ENCODE measurements at places on chromosomes 1 and 21.

DNA sequence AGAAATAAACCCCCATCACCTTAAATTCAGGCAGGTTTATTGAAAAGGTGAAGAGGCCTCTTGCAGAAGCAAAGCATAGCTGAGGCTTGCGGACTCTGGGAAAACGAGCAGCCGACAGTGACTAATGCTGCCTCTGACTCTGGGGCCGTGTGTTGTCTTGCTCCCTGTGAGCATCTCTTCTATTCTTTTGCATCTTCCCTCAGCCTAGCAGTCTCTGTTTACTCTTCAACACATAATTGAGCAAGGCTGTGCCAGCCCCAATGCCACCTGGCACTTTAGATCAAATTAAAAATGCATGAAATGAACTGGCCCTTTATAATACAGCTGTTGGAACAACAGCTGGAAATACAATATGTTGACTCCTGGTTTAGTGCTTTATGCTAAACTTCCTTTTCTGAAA is 18.4 kb upstream of the REG4 start:
- no peak for DNase-seq

DNA sequence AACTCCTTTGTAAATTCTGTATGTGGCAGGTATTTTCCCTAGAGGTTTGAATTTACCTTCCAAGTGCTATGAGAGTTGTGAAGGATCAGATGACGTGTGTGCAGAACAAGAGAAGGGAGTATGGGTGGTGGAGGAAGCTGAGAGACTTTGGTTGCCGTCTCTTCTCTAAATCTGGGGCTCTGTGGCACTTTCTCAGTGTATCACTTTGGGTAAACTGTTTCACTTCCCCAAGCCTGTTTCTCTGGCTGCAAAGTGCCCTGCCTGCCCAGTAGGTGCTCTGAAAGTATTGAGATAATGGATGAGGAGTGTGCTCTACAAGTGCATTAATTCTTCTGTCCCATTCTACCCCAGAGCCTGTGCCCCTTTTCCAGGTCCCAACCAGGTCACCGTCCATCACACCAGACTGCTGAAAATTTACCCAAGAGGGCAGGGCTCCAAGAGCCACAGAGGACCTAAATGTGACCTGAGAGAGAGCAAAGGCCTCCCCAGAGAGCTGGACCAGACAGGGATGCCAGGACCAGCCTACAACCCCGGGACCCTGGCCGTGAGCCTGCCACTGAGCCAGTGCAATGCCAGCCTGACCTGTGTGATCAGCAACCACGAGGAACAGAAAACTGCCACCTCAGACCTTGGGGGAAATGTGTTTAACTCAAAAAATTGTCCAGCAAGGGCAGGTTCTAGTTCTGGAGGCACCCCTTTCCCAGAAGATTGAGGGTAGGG is 131.6 kb upstream of the ETV3 start:
- DNase-seq: no peak

- DNase-seq: no peak
These were observed 95.6 kb downstream of the CENPF start for GRCh38 chr1:214698559-214698958.

DNA sequence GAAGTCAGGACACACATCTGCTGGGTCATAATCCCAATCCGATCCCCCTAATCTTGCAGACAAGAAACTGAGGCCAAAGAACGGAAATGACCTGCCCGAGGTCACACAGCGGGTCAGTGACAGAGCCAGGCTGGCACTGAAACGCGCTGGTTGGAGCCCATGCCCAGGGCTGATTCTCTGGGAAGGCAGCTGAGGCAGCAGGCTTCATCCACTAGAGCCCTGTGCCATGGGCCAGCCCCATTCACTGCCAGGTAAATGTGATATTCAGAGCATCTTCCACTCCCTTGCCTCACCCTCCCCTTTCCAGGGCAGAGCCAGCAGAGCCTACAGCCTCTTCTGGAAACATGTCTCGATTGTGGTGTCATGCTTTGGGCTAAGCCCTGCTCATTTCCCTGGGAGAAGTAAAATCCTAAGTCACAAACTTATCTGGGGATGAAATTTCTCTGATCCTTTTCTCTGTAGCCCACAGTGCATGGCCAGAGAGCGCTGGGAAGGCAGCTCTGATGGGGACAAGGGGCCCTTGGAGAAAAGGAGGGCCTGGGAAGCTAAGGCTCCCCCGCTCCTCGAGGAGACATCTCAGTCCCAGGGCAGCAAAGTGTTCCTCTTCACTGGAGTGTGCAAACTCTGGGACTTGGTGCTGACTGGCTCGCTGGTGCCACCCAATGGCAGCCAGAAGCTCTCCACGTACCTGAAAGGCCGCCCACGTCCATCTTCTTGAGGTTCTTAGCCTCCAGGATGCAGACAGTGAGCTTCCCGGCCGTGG is 110.4 kb downstream of the SYT2 start:
- DNase-seq: peak; percentile 4

- no peak for DNase-seq
These were observed 2.0 kb downstream of the ARHGEF16 start for GRCh38 chr1:3456449-3456963.

- peak; percentile 80 for DNase-seq
These were observed 132.8 kb downstream of the SNX7 start for GRCh38 chr1:98794196-98794886.

GRCh38 chr1:204227351-204227750 is 13.6 kb upstream of the GOLT1A start:
- no peak for DNase-seq

- DNase-seq: no peak
These were observed 87.0 kb downstream of the EIF4G3 start for GRCh38 chr1:21089731-21090130.

DNA sequence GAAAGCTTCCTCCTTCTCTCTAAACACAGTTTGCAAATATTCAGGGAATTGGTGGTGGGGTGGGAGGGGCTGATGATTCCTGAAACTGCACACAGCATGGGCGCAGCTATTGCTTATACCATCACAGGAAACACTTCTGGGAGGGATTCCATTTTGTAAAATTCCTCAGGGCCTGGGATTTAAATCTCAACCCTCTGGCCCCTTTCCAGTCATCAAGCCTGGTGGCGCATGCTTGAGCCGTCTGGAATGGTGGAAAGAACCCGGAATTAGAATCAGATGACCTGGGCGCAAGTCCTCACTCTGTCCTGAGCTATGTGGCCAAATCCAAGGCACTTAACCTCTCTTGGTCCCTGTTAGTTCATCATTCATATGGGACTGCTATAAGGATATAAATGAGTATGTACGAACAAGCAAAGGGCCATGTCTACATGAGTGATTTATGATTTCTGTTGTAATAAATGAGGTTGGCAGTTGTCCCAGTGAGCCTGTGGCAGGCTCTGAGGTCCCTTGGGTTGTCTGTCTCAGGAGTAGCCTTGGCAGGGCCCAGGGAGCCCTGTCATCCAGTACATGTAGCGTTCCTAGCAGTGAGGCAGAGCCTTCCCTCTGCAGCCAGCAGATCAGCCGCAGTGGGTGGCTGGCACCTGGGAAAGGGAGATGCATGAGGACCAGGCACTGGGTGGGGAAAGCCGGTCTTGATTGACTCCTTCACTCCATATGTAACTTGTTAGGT is 72.0 kb downstream of the MAN1C1 start:
- DNase-seq: no peak

DNA sequence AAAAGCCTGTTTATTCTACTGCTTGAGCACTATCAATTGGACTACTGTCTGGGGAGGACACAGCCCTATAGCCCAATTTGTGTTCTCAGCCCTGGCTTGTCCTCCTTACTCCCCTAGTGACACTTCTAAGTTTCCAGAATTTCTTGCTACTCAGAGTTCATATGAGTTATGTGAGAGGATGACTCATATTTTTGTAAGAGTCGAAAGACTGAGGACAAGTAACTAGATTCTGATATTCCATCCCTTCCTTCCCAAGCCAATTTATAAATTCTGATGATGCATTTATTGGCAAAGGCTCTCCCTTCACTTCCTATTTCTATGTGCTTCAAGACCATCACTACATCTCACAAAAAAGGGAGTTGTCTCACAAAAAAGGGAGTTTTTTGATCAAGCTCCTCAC is 422.2 kb upstream of the DEPDC1 start:
- DNase-seq: no peak
